ENCODE measurements at places on chromosomes 6 and 20.

DNA sequence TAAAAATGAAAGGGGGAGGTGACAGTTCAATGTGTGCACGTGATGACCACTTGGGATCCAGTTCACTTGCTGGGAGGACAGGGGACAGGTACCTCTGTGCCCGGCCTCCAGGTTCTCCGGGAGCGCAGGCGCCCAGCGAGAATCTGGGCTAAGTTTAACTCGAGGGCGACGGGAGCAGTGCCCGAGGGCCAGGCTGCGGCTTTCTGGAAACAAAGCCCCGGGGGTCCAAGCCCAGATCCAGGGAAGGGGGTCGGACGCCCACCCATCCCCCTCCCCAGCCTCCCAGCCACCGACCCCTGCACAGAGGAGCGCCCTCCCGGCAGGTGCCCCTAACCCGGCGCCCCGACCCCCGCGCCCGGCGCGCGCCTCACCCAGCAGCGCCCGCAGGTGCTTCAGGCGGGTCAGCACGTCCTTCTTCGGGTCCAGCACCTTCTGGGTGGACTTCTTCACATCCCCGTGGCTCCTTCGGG is 405 bp downstream of the RALGAPA2 start:
- no peak for DNase-seq

DNA sequence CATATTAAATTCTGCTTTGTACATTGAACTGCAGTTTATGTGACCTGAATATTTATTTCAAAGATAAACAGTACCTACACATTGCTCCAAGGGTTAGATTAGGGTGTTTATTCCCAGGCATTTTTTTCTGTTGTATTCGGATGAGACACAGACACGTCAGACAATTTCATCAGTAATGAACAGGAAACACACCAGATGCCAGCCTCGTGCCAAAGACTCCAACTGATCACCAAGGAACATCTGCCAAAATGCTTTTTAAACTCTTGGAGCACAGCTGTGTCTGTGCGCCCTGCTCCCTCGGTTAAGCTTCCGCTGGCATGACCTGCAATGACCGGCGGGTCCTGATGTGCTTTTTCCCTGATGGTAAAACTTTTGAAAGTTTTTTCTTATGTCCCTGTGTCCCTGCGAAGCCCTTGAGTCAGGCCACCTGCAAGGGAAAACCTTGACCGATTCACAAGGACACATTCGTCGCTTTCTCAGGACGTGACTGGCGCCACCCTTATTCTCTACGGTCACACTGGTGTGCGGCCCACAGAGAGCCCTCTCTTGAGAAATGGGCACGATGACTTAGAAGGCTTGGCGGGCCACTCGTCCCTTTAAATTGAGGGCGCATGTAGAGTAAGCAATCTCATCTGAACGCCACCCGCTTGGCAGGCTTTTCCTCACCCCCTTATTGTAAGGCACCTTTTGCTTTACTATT is 173.9 kb downstream of the QKI start:
- DNase-seq, result no peak

DNA sequence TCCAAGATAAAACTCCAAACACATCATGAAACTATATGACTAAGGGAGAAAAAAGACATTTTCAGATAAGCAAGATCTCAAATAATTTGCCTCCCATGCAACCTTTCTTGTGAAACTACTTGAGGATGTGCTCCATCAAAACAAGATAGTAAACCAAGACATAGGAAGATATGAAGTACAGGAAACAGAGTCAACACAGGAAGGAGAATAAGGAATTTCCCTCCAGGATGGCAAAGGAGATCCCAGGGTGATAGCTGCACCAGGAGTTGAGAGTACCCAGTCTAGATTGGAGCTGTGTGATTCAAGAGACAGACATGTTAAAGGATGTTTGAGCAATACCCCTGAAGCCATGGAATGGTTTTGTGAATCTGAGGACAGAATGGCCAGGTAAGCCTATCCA is 15.3 kb downstream of the IL17A start:
- no peak for DNase-seq

DNA sequence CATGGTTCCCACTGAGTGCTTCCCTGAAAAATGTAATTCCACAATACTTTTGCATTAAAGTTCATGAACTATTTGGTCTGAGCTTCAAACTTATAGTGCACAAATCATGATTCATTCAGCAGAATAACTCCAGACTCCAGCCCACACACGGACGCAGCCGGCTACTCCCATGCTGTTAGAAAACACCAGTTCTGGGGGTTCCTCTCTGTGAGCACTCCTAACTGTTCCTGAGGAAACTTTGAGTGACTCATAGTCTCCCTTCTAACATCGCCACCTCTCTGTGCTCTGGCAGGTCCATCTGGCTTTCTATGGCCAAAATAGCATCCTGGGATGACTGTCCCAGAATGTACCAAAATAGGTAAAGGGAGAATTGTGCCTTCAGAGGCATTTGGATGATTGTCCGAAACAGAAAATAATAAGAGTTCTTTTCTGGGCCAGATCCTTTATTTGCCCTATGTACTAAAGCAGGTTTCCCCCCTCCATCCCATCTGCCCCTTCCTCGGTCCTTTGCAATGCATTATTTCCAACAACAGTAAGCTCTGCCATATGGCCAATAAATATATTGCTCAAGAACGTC is 32.3 kb upstream of the LY86 start:
- no peak for DNase-seq

DNA sequence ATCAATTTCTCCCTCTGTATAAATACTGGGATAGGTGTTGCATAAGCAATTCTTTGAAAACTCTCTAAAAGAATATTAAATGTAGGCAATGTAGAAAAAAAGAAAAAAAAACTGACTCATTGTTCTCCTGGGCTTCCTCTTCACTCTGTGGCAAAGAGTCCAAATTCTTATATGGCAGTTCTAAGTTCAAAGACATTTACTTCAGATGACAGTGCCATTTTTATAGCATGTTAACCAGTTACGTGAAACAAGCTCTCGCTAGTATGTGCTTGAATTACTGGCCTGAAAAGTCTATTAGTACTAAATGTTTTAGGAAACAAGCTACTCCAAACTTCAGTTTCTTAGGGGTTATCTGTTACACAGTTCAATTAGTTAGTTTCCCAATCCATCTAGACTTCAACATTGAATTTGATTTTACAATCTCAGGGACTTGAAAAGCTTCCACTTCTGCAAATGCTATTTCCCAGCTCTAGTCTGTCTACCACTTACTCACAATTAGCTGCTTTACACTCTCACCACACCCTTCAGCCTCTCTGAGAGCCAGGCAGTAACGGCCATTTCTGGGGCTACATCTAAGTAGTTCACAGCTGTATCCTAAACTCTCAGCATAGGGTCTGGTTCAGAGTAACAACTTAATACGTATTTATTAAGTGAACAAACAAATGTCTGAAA is 100.4 kb downstream of the OGFRL1 start:
- no peak for DNase-seq

DNA sequence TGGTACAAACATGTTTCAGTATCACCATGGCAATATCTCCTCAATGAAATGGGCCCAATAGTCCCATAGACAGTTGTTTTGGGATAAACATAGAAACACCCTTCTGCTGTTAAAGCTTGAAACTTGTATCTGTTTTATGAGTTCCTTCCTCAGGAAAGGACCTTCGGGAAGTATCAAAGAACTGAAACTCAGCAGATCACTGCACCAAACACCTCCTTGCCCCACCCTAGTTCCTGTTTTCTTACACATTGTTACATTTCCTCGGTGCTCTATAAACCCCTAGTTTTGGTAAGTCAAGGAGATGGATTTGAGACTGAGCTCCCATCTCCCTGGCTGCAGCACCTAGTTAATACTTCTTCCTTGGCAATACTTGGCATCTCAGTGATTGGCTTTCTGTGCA is 73.8 kb upstream of the ECI2 start:
- no peak for DNase-seq

DNA sequence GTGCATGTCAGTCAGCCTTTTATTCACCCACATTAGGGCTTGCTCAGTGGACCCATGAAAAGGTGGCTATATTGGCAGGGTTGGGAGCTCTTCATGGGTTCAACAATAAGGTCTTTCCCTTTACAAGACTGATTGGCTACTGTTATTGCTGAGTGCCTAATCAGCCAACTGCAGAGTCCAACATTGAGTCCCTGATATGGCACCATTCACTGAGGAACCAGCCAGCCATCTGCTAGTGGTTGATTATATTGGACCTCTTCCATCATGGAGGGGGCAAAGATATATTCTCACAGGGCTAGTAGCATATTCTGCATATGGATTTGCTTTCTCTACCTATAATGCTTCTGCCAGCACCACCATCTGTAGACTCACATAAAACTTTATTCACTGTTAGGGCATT is 69.9 kb downstream of the CDKAL1 start:
- DNase-seq, result no peak

GRCh38 chr6:56794421-56794820 is 151.7 kb upstream of the DST start:
- no peak for DNase-seq

DNA sequence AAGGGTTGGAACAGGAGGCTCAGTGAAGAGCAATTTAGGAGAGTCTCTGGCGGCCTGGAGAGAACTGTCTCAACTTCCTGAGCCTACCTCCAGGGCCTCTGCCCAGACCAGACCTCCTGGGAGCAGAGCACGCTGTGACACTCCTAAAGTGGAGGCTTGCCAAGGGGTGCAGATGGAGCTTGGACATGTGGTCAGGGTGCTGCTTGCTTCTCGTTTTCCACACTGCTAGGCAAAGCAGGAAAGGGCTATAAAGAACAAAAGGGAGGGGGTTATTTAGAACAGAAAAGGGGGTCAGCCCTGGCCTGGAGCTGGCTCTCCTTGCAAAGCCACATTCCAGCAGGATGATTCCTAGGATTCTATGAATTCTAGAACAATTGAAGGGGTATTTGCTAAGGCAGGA is 145.7 kb upstream of the GGTLC1 start:
- DNase-seq, result no peak

GRCh38 chr20:62177307-62177706 is 5.5 kb upstream of the MTG2 start:
- DNase-seq, result no peak

- no peak for DNase-seq
These were observed 2.7 kb downstream of the ITCH start for GRCh38 chr20:34365765-34366213.

Data from amniotic stem cell (primary cell).